ENCODE measurements at places on chromosomes 6 and 20.

GRCh38 chr20:56454754-56455153, 13.7 kb upstream of the RTF2 start:
- no peak for DNase-seq

GRCh38 chr20:38127920-38128528, 37.0 kb downstream of the TGM2 start:
- DNase-seq, result peak; percentile 27

GRCh38 chr20:1945660-1946059, 48.2 kb downstream of the PDYN start:
- no peak for DNase-seq

- DNase-seq, result no peak
Measured at GRCh38 chr6:15344831-15345230, 99.0 kb downstream of the JARID2 start.

GRCh38 chr20:15814911-15815310, 758.3 kb downstream of the KIF16B start:
- no peak for DNase-seq

GRCh38 chr6:17663226-17663625, 43.5 kb downstream of the NUP153 start:
- no peak for DNase-seq

DNA sequence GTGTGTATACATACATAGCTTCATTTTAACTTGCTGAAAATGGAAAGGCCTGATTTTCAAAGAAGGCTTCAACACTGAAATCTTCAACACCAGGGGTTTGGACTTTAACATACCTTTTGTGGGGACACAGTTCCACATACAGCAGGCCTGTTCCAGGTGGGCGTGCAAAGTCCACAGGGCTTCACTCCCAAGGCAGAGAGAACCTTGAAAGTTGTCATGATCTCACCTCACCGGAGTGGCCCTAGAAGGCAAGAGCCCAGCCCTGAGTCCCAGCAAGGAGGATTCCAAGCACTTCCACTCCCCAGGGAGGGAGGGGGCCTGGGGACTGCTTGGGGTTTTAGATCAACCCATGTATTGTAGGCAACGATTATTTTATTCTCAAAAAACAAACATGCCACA, 47.2 kb downstream of the TMEM242 start:
- DNase-seq, result no peak

GRCh38 chr6:161274488-161274858, 612 bp upstream of the AGPAT4 start:
- no peak for DNase-seq

Data from chondrocyte (in vitro differentiated cells).